NCI-H526 treated with DMSO at 0.1 percent for 48 hours (cell line): ENCODE measurements at places on chromosomes 7 and 10.
A peak's percentile ranks its signal among the peaks of the same experiment; 100 is the strongest.

DNA sequence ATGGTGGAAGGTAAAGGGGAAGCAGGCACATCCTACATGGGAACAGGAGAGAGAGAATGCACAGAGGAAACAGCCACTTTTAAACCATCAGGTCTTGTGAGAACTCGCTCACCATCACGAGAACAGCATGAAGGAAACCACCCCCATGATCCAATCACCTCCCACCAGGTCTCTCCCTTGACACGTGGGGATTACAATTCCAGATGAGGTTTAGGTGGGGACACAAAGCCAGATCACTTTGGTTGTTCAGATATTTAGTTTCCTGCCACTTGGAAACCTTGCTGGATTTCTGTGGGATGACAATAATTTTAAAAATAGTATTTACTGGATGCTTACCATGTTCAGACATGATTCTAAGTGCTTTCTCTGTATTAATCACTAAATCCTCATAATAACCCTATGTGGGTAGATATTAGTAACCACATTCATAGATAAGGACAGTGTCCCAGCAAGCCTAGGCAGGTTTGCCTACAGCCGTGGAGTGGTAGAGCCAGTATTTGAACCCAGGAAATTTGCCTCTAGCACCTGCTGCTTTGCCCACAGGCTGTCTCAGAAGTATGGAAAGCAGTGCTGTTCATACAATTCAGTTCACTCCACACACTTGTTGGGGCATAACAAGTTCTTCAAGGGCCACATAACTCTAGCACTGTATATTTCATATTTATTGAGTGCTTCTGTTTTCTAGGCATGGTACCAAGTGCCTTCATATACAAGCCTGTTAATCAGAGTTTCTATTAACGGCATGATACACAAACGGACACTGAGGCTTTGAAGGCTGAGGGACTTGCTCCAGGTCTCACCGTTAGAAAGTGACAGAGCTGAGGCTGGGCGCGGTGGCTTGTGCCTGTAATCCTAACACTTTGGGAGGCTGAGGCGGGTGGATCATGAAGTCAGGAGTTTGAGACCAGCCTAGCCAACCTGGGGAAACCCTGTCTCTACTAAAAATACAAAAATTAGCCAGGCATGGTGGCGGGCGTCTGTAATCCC, 8.3 kb downstream of the TLL2 start:
- DNase-seq = peak; percentile 16

DNA sequence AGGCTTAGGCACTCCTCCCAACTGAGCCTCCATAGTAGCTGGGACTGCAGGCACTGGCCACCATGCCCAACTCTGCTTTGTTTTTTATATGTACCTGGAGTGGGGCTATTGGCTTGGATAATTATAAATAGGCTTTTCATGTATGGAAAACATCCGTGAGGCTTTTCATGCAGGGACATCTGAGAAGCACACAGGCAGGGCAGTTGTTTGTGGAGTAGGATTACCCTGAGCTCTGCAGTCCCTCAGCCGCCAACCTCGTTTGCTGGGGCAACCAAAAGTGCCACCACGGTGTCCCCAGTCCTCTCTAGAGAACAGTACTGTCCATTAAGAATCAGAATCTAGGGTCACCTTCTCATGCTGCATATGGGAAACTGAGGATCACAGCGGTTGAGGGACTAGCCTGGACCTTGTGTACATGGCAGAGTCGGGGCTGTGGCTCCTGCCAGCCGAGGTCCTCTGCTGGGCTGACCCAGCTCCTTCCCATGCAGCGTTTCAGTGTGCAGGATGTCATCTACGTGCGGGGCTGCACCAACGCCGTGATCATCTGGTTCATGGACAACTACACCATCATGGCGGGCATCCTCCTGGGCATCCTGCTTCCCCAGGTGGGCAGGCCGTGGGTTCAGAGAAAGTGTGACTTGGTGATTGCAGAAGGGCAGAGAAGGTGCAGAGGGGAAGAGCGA, 54.5 kb downstream of the TSPAN15 start:
- no peak for DNase-seq

DNA sequence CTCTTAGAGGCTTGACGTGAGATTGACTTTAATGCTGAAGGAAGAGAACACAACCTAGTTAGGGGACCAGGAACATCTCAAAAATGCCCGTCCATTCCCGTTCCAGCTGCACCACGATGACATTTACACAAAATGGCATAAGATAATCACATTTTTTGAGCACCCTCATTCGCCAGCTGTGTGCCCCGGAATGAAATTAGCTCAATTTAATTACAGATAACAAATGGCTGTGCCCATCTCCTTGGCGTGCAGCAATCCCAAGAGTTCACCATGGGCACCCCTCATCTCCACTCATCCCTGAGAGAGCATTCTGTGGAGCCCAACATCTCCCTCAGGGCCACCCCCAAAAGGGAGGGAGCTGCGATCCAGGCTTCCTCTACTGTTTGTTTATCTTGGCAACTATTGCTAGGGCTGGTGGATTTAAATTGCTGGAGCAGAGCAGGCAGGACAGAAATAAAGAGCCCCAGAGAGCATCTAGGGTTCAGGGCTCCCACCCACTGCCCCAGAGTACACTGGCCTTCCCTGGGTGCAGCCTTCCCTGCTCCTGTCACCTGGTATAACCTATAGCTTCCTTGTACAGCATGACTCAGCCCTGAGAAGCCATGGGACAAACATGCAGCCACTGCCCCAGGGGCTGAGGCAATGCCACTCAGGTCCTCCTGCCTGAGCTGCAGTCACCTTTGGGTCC, 263.5 kb downstream of the ZEB1 start:
- DNase-seq = no peak

- no peak for DNase-seq
These were observed 96.9 kb upstream of the PLXDC2 start for GRCh38 chr10:19719284-19719683.

DNA sequence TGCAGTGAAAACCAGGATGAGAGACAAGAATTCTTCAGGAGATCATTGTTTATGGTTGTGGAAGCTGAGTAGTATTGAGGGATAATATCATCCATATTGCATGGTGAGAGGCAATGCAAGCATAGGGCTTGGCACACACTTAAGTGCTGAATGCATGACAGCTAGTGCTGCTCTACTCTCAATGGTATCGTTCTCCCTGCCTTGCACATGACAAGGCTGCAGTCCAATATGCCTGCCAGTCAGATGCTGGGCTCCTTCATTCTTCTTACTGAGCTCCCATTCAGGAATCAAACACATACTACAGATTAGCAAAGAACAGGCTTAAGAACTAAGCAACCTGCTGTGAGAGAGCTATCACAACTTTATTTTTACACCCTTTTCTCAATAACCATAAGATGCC, 72.2 kb downstream of the SORCS1 start:
- no peak for DNase-seq

DNA sequence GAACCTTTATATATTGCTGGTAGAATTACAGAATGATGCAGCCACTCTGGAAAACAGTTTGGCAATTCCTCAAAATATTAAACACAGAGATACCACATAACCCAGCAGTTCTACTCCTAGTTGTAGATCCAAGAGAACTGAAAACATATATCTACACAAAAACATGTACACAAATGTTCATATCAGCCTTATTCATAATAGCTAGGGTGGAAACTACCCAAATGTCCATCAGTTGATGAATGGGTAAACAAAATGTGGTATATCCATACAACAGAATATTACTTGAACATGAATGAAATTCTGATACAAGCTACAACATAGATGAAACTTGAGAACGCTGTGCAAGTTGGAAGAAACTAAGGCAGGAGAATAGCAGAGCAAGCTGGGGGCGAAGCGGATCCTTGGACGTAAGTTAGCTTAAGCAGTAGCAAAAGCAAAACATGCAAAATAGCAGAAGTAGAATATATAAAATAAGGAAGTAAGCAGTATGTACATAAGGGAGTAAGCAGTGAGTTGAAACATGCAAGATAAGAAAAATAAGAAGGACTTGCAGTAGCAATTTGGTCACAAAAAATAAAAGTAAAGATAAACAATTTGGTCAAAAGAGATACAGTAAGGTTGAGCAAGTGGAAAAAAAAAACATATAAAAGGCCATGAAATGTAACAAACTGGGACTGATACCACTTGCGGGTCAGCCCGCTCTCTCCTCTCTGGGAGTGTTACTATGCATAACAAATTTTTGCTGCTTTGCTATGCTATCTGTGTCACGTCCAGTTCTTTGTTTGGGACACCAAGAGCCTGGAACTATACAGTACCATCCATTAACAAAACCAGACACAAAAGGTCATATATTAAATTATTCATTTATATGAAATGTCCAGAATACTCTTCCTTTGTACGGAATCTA, 18.0 kb upstream of the HILPDA start:
- no peak for DNase-seq

DNA sequence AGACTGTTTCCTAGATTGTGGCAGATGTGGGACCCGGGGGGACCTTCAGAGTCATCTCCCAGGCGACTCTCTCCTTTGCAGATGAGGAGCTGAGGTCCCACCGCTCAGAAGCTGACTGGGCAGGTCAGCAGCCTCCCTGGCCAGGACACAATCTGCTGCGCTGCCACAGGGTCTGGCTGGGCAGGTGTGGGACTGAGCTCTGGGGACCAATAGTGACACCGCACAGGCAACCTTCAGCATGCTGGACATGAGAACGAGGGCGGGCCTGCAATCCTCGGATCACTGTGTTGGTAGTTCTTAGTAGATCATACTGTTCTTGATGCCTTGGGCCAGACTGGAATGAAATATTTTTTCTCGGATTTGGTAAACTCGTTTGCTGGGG, 20.5 kb upstream of the CRYGN start:
- DNase-seq = no peak

DNA sequence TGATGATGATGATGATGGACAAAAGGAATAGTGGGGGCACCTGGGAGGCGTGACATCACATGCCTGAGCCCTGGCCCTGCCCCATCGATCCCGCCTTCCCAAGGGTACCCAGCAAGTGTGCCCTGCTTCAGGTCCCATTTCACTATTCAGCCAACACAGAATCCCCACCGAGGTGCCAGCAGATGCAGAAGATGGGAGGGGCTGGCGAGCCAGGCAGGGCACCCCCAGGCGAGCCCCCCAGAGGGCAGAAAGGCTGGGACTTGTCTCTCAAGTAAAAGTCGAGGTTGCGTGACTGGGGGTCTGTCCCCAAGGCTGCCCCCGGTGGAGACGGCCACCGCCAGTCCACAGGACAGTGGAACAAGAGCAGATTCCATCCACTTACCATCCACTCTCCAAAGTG, 57.5 kb downstream of the INSIG1 start:
- DNase-seq = no peak

DNA sequence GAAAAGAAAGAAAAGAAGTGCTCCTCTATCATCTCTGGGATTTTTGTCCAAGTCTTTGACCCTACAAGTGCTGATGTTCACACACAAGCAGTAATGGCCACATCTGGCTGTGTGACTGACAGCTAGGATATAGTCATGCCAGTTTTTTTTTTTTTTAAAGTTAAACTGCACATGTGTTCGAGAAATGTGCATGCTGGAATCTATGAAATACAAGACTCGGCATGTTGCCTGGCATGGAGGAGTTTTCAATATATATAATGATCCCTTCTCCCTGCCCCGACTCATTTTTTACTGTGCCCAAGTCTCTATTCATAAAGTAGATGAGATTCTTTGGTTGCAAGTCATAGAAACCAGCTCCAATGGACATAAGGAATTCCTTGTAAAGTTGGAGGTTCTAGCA, 60.4 kb upstream of the FGFR2 start:
- no peak for DNase-seq

- no peak for DNase-seq
These were observed 2.5 kb upstream of the CFAP58 start for GRCh38 chr10:104351061-104351702.

- DNase-seq = no peak
These were observed 11.2 kb downstream of the CASP2 start for GRCh38 chr7:143299346-143299745.

GRCh38 chr7:110786328-110786965, 304.5 kb upstream of the LRRN3 start:
- DNase-seq = no peak

DNA sequence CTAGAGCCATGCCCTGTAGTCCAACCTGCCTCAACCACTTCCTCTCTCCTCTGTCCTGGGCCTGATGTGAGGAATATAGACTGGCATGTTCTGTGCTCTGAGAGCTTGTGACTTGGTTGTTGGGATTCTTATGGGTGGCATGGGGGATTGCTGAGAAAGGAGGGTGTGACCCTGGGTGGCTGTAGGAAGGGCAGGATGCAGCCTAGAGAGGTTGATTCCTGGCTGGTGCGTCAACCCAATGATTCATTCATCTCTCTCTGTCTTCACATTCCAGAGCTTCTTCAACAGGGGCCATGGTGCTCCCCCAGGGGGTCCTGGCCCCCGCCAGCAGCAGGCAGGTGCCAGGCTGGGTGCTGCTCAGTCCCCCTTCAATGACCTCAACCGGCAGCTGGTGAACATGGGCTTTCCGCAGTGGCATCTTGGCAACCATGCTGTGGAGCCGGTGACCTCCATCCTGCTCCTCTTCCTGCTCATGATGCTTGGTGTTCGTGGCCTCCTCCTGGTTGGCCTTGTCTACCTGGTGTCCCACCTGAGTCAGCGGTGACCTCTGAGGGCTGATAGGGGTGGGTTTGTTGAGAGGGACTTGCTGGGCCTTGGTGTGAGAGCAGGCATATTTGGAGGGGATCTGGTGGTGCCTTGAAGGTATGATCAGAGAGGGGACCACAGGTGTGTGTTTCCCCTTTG, 2.6 kb downstream of the FAM241B start:
- no peak for DNase-seq

GRCh38 chr7:139441961-139442360, 41.5 kb downstream of the KLRG2 start:
- DNase-seq = no peak

- no peak for DNase-seq
These were observed 152.8 kb downstream of the SVIL start for GRCh38 chr10:29481906-29482440.

- DNase-seq = no peak
These were observed 552.1 kb downstream of the PARD3 start for GRCh38 chr10:34262985-34263384.

DNA sequence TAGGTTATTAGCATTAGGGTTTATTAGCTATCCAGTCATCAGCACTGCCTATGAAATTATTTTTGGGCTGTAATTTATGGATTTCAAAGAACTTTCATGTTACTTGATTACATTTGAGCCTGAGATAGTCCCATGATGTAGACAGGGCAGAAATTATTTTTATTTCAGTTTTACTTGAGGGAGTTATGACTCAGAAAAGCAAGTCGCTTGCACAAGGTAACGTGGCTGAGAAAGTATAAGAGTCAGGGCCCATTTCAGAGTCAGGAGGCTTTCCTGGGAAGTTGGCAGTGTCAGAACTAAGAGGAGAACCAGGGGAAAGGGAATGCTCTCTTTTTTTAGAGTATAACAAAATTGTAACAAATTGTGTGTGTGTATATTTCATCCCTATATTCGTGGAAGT, 16.5 kb downstream of the GATA3 start:
- no peak for DNase-seq

DNA sequence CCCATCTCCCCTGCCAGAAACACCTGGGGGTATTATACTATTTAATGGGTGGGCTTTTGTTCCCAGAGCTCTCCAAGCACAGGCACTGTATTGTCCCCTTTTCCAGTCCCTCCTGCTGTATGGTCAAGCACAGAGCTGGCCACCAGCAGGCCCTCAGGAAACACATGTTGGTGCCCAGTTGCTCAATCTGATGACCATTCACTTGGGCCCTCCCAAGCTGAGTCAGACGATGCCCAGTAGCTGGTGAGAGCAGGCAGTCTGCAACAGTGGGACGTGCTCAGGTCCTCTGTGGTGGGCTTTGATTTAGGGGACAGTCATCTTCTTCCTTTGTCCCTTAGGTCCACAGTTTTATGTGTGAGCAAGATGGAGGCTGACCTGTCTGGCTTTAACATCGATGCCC, 11.8 kb downstream of the SFXN2 start:
- no peak for DNase-seq
